ENCODE measurements at places on chromosomes 6 and 20.

DNA sequence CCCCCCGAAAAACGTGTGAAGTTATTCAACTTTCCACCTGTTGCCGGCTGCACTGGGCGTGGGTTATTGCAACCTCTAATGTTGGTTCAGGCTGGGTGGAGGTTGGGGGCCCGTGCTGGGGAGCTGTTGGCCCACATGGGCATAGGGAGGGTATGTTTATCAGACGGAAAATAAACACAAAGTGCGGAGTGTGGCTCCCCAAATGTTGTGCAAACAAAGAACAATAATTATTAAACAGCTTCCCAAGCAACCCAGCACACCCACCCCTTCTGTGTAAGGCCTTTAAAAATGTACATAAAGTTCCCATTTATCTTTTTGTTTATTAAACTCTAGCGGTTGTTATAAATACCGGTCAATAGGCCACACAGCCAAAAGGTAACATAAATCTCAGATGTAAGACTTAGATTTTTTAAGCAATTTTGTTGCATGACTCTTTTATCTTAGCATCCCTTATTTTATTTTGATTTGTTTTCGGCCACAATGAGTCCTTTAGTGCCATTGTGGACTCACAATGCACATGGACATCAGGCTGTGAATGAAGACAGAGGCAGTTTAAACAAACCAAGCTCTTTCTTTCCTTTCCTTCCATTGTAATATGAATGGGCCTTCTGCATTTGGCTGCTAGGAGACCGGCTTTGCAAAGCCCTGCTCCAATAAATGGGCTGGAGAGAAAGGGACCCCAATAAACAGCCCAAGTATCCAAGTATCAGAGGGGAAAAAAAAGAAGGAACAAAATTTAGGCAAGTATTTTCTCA lies 6.9 kb upstream of the DLL1 start:
- DNase-seq = no peak

- no peak for DNase-seq
These were observed 3.1 kb downstream of the NCOA7 start for GRCh38 chr6:125793863-125794262.

- no peak for DNase-seq
These were observed 33.9 kb downstream of the SUN5 start for GRCh38 chr20:32970115-32970972.

GRCh38 chr6:123515715-123516114 lies 121.0 kb downstream of the TRDN start:
- no peak for DNase-seq

DNA sequence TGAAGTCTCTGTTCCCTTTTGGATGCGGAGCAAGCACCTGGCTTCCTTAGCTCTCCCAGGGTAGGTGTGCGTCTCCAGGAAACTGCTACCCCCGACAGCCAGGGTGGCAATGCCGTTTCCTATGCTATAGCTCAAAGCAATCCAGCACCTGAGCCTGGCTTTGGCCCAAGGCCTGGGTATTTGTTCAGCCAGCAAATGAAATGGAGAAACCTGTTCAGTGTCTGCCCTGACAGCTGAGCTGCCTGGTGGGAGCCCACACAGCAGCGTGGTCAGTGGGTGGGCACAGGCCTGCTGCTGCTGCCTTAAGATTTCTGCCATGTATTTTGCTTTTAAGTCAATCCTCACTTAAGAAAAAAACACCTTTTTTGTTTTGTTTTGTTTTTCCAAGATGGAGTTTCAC lies 13.7 kb downstream of the SPATA2 start:
- no peak for DNase-seq

GRCh38 chr6:151229401-151230276 lies 10.1 kb upstream of the AKAP12 start:
- DNase-seq = peak; percentile 6

DNA sequence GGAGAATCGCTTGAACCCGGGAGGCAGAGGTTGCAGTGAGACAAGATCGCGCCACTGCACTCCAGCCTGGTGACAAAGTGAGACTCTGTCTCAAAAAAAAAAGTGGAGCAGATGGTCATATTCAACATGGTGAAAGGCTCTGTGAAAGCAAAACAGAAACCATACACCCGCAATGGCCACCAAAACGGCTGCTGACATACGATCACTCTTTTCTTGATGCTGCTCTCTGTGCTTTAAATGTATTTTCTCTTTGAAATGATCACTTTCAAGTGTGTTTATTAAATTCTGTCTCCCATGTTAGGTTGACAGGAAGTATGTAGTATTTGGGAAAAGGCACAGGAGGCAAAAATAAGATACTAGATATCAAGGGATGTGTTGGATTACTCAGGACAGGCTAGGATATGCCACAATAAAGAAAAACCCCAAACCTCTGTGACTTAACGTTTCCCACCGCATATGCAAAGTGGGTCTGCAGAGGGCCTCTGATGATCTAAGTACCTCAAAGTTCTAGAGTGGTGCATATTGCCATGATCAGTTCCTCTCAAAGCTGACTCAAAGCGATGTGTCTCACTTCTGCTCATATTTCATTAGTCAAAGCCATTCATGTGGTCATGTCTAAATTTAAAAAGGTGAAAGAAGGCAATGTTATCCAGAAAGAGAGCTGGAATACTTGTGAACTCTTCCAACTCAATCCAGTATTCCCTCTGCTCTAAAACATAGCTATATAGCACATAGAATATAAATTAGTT lies 155.1 kb upstream of the SOX4 start:
- no peak for DNase-seq

DNA sequence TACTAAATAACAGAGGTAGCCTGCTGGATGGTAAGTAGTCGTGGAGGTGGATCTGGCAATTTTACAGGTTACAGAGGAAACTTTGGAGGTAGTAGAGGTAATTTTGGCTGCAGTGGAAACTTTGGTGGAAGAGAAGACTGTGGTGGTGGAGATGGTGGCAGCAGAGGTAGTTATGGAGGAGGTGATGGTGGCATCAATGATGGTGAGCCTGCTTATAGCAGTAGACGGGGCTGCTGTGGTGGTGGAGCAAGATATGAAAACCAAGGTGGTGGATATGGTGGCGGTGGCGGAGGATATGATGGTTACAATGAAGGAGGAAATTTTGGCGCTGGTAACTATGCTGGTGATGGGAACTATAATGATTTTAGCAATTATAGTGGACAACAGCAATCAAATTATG lies 15.3 kb downstream of the RAB5IF start:
- DNase-seq = no peak

DNA sequence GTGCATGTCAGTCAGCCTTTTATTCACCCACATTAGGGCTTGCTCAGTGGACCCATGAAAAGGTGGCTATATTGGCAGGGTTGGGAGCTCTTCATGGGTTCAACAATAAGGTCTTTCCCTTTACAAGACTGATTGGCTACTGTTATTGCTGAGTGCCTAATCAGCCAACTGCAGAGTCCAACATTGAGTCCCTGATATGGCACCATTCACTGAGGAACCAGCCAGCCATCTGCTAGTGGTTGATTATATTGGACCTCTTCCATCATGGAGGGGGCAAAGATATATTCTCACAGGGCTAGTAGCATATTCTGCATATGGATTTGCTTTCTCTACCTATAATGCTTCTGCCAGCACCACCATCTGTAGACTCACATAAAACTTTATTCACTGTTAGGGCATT lies 69.9 kb downstream of the CDKAL1 start:
- no peak for DNase-seq

- DNase-seq = no peak
These were observed 46.4 kb upstream of the DDR1 start for GRCh38 chr6:30837870-30838269.

DNA sequence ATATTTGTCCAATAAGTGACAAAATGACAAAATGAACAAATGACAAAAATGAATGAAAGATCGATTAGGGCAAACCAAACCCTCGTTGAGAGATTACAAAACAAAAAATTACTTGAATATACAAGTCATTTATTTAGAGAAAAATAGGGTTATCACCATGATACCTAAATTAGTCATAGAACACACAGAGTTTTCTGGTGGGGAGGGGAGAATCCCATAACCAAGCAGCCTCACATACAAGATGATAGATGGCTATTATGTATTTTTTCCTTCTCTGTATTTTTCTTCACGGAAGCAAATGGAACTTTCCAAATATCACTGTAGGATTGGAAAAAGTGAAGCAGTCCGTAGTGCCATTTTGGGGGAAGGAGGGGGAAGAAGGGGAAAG lies 28.5 kb upstream of the BMP6 start:
- no peak for DNase-seq

- no peak for DNase-seq
These were observed 7.0 kb upstream of the UBE2J1 start for GRCh38 chr6:89359561-89359960.

DNA sequence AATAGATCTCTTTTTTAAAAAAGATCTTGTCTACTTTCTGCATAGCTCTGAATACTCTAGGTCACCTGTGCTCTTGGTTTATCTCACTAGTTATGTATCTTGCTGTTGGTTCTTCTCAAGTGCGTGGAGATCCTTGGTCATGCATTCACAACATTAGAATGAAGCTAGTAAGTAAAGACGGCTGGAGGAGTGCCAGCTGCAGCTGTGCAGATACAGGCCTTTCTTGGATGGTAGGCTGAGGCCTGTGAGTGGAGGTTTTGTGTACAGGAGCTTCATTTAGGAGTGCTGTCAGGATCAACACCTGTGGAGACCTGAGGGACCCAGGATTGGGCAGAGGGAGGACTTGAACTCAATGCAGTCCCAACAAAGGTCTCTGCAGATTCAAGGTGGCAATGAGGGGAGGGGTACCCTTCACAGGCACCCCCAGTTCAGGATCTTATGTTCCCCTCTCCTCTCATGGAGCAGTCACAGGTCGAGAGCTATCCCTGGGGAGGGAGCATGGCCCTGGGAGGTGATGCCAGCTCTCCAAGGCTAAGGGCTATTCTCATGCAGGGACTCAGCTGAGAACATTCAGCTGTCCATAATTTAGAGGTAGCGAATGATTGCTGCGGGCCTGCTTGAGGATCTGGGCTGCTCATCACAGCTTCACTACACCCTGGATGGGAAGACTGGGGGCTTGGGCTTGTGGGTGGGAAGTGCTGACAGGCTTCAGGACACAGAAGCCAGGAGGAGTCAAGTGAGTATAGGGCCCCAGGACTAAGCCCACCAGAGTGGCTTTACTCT lies 98.9 kb upstream of the ENPP5 start:
- DNase-seq = no peak

- peak; percentile 14 for DNase-seq
These were observed 37.0 kb downstream of the SYTL3 start for GRCh38 chr6:158686791-158687381.

DNA sequence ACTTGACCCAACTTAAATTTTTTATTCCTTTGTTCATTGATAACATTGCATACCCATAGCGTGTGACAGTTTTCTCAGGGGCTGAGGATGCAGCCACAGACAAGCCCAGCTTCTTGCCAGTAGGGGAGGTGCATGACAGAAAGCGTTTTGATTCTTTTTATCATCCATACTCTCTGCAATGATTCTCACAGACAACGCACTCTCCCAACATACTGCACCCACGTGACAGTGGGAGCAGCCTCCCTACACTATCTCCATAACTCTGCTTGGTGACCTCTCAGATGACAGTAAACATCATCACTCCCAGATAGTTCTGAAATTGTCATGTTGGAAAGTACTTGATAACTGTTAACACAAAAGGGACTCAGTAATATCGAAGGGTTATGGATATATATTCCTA lies 481.2 kb upstream of the AGPAT4 start:
- DNase-seq = no peak

GRCh38 chr20:53515749-53516148 lies 77.9 kb downstream of the ZNF217 start:
- no peak for DNase-seq

GRCh38 chr6:118908441-118908840 lies 14.5 kb downstream of the ASF1A start:
- DNase-seq = no peak

DNA sequence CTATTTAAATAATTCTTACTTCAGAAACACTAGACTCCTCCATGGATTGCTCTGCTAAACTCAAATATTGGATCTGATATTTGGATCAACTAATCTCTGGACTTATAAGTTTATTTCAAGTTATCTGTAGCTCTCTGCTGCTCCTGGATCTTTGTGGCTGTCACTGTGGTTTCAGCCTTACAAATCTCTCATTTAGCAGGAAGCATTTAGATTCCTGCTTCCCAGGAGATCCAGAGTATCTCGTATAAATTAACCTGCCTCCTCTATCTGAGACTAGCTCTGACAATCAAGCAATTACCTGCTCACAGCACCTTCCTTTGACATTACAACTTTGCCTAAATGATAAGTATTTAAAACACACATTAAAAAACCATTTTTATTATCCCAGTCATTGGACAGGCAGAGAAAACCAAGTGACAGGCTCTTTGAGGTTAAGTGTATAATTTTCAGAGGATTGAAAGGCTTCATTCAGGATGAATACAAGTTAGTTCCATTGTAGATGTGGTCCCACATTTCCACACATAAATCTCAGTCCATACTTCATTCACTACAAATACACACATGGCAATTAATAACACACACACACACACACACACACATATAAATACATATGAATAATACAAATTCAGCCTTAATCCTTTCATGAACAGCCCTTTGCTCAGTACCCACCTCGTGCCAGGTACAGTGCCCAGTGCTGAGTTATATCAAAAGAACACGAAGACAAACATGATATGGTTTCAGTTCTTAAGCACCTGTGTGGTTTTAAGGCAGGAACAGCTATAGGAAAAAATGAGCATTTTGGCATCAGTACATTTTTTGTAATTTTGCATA lies 55.5 kb upstream of the PLCB1 start:
- no peak for DNase-seq

- no peak for DNase-seq
These were observed 308.2 kb upstream of the PRND start for GRCh38 chr20:4413314-4414049.

GRCh38 chr20:64110411-64111068 lies 3.2 kb upstream of the NPBWR2 start:
- DNase-seq = no peak

GRCh38 chr6:47631797-47632196 lies 66.6 kb upstream of the ADGRF4 start:
- DNase-seq = no peak

GRCh38 chr6:106114492-106114891 lies 28.4 kb downstream of the PRDM1 start:
- DNase-seq = peak; percentile 81

DNA sequence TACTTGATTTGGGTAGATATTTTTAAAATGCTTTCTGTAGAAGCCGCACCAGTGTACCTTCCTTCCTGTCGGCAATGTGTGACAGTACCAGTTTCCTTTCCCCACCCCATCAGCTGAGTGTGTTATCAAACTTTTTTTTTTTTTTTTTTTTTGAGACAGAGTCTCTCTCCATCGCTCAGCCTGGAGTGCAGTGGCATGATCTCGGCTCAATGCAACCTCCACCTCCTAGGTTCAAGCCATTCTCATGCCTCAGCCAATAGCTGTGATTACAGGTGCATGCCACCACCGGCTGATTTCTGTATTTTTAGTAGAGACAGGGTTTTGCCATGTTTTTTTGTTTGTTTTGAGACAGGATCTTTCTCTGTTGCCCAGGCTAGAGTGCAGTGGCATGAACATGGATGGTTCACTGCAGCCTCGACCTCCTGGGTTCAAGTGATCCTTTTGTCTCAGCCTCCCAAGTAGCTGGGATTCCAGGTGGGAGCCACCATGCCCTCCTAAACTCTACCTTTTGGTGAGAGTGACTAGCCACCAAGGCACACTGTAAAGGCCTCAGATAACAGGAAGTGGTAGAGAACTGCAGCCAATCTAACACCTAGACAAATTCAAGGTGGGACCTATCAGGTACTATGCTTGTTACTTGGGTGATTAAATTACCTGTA lies 26.5 kb upstream of the ZBTB22 start:
- peak; percentile 44 for DNase-seq

- DNase-seq = no peak
These were observed 3.2 kb downstream of the USP45 start for GRCh38 chr6:99512033-99512432.

Data from stimulated activated naive CD4-positive, alpha-beta T cell treated with Interleukin-2 at 50 U/mL for 16 hours (primary cell).